ELR (cell line): ENCODE measurements at places on chromosomes 2 and 18.

DNA sequence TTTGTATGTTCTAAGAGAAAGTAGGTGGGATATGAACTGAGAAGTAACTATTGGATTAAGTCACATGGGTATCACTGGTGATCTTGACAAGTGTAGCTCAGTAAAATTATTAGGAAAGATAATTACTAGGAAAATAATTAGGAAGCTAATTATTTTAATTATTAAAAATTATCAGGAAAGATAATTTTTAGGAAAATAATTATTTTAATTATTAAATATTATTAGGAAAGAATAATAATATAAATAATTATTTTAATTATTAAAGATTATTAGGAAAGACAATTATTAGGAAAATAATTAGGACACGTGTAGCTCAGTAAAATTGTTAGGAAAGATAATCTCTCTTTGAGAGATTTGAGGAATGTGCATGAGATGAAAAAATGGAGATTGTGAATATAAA lies 623.4 kb upstream of the PIK3C3 start:
- DNase-seq, result no peak

DNA sequence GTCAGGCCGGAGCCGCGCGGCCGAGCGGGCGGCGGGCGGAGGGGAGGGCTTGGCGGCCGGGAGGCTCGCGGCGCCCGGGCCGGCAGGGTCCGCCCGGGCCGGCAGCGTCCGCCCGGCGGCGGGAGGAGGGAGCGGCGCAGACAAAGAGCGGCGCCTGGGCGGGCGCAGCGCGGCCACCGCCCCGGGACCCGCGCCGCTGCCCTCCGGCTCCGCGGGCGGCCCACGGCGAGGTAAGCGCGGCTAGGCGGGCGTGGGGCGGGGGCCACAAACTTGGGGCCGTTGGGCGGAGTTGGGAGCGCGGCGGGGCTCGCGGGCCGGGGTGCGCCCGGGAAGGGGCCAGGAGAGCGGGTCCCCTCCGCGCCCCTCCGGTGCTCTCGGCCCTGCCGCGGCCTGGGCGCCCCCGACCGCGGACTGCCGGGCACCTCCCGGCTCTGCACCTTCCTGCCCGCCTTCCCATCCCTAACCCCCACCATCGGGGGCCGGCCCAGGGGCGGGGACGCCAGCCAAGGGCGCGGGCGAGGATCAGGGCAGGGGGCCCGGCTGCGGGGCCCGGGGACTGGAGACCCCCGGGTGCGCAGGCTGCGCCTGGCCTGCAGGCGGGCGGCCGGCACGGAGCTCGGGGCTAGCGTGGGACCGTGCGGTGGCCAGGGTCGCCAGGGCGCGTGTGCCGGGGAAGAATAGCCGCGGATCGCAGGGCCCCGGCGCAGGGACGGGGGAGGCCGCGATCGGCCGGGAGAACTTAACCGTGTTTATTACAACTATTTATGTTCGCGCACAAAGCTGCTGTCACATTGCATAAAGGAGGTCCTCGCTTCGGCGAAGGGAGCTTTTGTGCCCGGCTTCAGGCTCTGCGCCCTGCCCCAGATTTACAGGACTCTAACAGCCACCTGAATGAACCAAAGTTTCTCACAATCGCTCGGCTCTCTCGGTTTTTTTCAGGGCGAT lies at the start of gene NCK2:
Gene NCK2 (plus strand): TSS at position 4 of the 945 bp plus-strand sequence. CDS start 110,152 bp downstream, outside the sequence.
- peak; percentile 57 for DNase-seq

GRCh38 chr2:138020432-138020831 lies 56.2 kb downstream of the HNMT start:
- no peak for DNase-seq

GRCh38 chr2:168212866-168213265 lies 34.5 kb downstream of the STK39 start:
- peak; percentile 63 for DNase-seq
